ENCODE measurements at places on chromosomes 6 and 20.
A peak's percentile ranks its signal among the peaks of the same experiment; 100 is the strongest.

DNA sequence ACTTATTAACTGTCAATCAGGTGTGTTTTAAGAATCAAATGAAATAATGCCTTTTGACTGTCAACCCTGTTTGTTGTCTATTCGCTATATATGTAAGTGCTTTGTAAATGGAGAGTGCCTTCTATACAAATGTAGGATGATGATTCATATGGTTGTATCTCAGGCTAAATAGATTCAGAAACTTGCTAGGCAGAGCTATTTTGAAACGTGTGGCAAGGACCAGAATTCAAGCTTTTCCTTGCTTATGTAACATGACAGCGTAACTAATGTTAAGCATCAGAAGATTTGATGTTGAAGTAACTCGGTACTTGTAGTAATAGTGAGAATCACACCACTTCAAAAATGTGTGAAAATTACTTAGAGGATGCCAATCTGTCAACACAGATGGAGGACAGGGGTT lies 3.4 kb downstream of the OGFRL1 start:
- DNase-seq: no peak

GRCh38 chr6:43491750-43492661 lies 14.6 kb downstream of the TJAP1 start:
- peak; percentile 79 for DNase-seq

DNA sequence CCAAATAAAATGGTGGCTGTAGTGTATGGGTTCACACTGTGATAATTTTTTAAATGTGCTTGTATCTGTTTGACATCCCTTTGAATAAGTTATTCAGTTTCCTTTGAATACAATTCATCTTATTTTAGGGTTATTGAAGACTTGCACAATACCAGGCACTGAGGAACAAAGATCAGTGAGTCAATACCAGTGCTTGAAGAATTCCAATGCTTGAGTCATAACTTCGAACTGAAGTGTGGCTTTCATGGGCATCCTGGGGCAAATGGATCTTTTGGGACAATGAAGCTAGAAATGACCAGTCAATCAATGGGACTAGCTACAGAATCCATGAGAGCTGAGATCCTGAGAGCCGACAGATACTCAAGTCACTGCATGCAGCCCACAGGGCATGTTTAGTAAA lies 349.9 kb upstream of the FLRT3 start:
- DNase-seq: no peak

GRCh38 chr20:20690676-20691476 lies 21.6 kb downstream of the RALGAPA2 start:
- DNase-seq: no peak

Measured in NCI-H226 (cell line).